ENCODE measurements at places on chromosomes 2 and 18.

DNA sequence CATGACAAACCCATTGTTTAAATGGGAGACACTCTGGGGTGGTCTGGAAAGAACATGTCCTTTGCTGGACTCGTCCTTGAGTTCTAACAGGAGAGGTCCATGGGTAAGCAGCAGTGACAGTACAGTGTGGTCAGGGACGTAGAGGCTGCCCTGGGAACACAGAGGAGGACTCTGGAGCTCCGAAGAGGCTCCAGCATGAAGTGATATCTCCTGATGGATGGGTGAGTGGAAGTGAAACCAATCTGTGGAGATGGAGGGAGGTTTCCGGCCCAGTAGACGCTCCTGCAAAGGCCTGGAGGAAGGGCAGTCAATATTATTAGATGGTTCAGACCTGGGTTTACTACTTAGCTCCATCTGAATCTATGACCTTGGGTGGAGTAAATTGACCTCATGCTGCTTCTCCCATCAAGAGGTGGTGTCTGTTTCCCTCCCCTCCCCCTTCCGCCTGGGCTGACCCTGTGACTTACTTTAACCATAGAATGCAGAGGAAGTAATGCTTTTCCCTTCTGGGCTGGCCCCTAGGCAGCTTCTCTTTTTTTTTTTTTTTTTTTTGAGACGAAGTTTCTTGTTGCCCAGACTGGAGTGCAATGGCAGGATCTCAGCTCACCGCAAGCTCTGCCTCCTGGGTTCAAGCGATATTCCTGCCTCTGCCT lies 2.3 kb upstream of the TFCP2L1 start:
- DNase-seq: no peak

DNA sequence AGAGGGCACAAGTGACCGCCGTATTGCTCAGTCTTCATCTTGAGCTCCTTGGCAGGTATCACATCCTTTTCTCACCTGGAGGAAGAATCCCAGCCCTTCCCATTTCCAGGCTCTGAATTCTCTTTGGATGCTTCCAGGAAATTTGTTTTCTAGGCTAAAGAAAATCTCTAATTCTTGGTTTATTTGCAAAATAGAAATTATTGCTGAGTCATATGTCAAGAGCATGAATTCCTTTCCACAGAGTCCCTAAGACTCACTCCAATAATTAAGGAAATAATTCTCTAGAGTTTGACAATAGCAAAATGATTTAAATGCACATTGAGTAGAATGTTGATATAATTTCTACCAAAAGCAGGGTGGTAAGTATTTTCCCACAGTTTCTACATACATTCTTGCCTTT lies 16.3 kb upstream of the CCDC68 start:
- DNase-seq: no peak

GRCh38 chr2:134429886-134430285 lies 176.0 kb downstream of the MGAT5 start:
- DNase-seq: no peak

- DNase-seq: no peak
Observed at GRCh38 chr2:108898315-108899082, 90.5 kb downstream of the EDAR start.

- DNase-seq: no peak
Observed at GRCh38 chr18:5167831-5168230, 29.2 kb downstream of the AKAIN1 start.

DNA sequence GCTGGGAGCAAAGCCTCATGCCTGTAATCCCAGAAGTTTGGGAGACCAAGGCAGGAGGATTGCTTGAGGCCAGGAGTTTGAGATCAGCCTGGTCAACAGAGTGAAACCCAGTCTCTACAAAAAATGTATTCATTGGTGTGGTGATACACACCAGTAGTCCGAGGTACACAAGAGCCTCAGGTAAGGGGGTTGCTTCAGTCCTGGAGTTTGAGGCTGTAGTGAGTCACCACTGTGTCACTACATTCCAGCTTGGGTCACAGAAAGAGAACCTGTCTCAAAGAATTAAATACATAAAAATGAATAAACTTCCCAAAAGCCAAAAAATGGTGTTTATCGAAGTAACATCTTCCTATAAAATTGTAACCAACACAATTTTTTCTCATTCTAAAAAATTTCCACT lies 568.1 kb upstream of the LINC00305 start:
- no peak for DNase-seq

GRCh38 chr2:125455110-125455509 lies 1200.8 kb upstream of the GYPC start:
- DNase-seq: no peak

- DNase-seq: no peak
Observed at GRCh38 chr18:13635046-13635445, 91.3 kb downstream of the FAM210A start.

DNA sequence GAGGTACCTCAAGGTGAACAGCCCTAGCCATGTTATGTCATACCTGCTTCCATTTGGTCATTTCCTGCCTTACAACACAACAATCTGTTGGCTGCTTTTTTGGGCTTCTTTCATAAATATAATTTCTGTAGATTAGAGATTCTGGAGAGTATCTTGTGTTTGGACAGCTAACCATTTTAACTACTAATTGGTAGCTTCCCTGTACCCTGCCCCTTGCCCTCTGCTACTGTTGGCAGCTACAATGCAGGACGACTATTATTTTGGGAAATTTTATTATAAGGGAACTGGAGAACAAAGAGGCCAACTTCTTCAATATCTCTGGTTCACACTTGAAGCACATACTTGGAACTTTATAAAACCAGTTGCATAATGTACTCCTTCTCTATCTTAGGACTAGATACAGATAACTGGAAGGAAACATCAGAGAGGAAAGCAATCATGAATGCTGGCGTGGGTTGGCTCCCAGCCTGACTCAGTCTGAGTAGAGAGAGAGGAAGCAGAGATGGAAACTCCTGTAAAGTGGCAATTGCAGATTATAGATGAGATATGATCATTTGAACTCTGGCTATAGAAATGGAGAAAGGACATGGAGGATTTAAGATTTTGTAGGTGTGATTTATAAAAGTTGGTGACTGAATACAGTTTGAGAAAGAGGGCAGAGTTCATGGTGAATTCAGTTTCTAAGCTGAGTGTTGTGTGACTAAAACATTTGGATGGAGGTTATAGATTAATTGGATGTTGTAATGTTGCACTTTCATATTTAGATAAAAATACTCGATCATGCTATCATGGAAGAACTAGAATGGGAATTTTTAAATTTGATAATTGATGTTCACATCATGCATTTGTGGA lies 74.5 kb downstream of the MDH1 start:
- DNase-seq: no peak

- no peak for DNase-seq
Observed at GRCh38 chr2:99858951-99859596, 283.3 kb downstream of the AFF3 start.

GRCh38 chr18:75639472-75639831 lies 211.9 kb upstream of the SMIM21 start:
- no peak for DNase-seq

DNA sequence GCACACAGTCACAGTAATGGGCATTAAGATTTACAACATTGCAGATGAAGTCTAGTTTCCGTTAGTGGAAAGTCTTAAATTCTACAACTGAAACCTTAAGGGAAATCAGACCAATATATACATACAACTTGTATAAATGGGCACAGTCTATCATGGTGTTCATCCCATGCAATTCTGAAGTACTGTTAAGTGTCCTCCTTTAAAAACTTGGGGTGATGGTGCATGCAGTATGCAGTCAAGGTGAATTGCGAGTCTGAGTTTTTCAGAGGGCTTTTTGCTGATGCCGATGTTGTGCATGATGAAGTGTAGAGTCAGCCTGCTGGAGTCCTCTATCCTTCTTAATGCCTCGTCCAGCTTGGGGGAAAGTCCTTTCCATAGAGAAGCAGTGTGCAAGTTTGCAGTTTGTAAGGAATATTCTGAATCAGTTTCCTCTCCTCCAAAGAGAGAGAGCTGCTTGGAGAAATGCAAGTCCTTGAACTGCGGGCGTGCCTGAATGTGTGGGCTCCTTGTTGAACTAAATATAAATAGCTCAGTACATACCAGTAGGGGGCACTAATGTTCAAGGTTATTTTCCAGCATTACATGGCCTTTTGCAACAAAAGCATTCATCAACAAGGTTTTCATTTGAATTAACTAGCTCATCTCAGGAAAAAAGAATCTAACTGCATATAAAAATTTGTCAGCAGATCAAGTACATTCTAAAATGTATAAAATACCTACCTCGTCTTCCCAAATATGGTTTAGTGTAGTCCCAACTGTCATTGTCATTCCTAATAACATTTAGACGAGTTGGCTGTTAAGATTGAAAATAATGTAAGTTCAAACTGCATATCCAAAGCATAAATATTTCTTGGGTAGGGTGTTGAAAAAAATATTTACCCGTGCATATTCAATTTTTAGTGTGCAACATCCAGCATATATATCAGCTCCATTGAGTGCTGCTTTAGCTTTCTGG lies 21.3 kb downstream of the HNRNPLL start:
- no peak for DNase-seq

DNA sequence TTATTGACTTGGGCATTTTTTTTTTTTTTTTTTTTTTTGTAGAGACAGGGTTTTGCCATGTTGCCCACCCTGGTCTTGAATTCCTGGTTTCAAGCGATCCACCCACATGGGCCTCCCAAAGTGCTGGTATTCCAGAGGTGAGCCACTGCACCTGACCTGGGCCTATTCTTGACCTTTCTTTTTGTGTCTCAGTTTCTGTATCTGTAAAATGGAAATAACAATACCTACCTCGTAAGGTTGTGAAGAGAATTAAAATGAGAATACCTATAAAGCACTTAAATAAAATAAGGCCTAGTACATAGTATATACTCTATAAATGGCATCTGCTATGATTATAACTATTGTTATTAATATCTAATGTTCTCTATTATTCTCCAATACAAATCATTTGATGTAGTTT lies 15.7 kb downstream of the MAP4K3 start:
- DNase-seq: no peak

GRCh38 chr2:33903701-33904100 lies 304.6 kb upstream of the FAM98A start:
- no peak for DNase-seq

GRCh38 chr2:38387887-38388286 lies 10.8 kb upstream of the ATL2 start:
- DNase-seq: no peak

GRCh38 chr18:11948852-11949523 lies 32.3 kb upstream of the IMPA2 start:
- no peak for DNase-seq

- DNase-seq: no peak
Observed at GRCh38 chr2:101415220-101415619, 27.9 kb upstream of the CREG2 start.

GRCh38 chr18:72727038-72727655 lies 140.6 kb downstream of the NETO1 start:
- DNase-seq: no peak

DNA sequence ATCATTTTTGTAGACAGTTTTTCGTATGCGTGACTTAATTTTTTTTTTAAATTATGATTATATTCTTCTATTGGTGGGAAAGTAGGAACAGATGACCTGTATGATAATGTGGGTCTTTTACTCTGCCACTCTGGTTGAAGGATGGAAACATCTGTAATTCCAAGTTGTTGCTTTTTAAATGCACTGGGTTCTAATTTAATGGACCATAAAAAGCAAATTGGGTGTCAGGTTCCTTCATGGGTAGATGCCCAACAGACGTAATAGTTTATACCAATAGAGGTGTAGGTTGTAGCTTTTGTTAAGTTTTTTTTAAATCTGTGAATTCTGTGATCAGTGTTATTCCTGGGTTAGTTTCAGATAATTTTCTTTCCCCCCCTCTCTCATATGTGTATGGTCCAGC lies 117.6 kb downstream of the MAP4K4 start:
- no peak for DNase-seq

DNA sequence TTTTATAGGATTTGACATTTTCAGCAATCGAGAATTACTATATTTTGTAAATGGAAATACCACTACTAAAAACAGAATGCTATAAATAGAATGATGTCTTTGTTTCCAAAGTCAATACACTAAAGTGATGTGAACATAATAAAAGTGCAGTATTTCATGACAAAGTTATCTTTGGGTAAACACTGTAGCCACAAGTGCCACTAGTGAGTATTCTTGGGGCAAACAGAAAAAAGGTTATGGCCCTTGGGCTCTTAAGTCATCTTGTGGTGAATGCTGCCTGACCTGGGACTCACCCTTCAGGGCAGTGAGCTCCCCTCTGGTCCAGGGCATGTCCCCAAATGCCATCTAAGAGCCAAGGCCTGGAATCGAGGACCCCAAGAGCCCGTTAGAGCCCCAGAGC lies 99.2 kb upstream of the KYNU start:
- no peak for DNase-seq

DNA sequence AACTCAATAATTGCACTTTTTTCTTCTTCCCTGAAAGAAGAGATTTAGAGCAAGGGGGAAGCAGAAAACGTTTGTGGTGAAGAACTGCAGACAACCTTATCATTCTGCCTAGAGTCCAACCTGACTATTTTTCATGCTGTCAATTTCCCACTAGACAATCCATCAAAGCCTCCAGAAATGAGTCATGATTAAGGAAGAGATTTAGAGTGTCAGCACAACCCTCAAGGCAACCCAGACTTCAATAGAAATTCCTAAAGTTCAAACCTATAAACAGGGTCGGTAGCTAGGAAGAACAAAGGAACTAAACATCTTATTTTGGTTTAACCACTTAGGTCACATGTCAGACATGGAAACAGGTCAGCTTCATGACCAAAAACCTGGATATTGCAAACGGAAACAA lies 86.9 kb downstream of the SLC25A12 start:
- no peak for DNase-seq

DNA sequence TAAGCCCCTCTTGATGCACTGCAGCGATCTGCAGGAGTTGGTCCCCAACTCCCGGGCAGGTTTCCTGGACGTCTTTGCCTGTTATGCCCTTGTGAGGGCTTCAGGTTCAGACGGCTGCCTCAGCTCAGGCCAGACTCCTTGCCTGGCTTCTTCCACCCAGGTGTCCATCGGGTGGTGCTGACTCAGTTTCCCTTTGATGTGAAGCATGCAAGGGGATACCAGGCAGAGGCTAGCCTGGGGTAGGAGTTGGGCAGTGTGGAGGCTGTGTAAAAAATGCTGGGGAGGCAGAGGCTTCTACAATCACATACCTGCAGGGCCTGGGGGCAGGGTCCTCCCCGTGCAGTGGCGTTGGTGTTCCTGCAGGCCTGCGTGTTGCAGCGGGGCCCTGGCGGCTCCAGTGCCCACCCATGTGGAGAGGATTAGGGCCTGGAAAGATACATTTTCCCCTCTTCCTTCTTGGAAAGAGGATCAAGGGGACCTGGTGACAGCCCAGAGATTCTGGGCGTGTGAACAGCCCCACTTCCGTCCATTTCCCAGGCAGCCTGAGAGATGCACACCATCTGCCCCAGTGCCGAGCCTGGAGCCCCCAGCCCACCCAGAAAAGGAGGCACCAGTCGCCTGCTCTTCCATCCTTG lies 338.3 kb downstream of the DYSF start:
- DNase-seq: no peak
